NCI-H1436 (cell line): ENCODE measurements at places on chromosomes 3 and 15.

GRCh38 chr3:110881069-110881468 is 190.5 kb upstream of the NECTIN3 start:
- peak; percentile 87 for DNase-seq

DNA sequence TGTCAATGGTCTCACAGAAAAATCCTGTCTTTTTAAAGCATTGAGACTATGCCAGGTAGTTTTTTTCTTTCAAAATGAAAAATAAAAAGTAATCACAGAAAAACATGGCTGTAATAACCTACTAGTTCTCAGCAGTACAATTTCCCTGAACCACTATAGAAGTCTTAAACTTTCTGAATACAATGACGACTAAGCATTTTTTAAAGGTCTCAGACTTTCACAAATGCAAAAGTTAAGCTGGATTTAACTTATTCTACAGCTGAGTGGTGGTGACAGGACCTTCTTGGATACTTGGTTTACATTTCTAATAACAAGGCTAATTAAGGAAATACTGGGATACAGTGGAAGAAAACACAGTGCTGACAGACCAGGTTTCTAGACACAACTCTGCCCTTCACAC is 81.8 kb downstream of the CBLB start:
- no peak for DNase-seq

DNA sequence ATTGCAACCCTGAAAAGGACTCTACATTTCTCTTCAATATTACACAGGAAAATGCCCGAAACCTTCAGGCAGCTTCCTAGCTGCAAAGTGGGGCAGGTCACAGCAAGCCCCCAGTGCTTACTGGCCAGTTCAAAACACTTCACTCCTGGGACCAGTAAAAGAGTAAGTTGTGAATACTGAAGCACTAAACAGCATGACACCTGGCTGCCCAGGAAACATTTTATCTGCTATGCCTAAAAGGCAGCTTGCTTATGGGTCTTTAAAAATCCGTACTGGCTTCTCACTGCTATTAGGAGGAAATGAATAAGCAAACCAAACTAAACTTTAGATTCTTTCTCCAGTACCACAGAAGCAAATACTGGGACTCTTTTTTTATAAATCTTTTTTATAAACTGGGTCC is 457.9 kb upstream of the ALCAM start:
- DNase-seq = peak; percentile 13

- DNase-seq = no peak
These were observed 46.0 kb downstream of the TEX9 start for GRCh38 chr15:56411122-56411749.

- DNase-seq = no peak
These were observed 482.7 kb upstream of the PDZRN3 start for GRCh38 chr3:74107451-74107850.

DNA sequence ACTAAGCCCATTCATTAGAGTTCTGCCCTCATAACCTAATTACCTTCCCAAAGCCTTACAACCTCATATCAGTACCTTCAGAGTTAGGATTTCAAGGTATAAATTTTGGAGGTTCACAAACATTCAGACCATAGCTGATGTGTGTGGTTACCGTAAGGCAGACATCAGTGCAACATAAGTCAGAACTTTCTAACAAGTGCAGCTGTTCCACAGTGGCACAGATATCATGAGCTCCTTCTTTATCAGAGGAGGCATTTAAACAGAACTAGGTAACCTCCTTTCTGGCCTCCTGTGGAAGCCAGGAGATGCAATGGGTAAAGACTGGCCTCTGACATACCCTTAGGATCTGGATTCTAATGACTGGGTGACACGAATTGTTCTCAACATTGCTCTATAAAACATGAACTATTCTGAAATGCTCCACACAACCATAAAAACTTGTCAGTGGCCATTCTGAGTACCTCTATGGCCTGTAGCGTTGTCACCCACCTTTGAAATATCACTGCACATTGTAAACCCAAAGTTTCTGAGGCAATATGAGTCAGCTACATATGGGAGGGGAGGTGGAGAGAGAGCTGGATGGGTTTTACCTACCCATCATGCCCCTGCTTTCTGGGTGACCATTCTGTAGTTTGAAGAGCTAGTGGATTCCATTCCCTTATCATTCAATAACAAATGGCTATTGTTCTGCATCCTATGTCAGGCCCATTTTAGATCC is 546.0 kb upstream of the TBL1XR1 start:
- no peak for DNase-seq

- DNase-seq = no peak
These were observed 100.8 kb upstream of the ALDH1A3 start for GRCh38 chr15:100778831-100779288.

- no peak for DNase-seq
These were observed 46.5 kb upstream of the ICE2 start for GRCh38 chr15:60525341-60526039.

DNA sequence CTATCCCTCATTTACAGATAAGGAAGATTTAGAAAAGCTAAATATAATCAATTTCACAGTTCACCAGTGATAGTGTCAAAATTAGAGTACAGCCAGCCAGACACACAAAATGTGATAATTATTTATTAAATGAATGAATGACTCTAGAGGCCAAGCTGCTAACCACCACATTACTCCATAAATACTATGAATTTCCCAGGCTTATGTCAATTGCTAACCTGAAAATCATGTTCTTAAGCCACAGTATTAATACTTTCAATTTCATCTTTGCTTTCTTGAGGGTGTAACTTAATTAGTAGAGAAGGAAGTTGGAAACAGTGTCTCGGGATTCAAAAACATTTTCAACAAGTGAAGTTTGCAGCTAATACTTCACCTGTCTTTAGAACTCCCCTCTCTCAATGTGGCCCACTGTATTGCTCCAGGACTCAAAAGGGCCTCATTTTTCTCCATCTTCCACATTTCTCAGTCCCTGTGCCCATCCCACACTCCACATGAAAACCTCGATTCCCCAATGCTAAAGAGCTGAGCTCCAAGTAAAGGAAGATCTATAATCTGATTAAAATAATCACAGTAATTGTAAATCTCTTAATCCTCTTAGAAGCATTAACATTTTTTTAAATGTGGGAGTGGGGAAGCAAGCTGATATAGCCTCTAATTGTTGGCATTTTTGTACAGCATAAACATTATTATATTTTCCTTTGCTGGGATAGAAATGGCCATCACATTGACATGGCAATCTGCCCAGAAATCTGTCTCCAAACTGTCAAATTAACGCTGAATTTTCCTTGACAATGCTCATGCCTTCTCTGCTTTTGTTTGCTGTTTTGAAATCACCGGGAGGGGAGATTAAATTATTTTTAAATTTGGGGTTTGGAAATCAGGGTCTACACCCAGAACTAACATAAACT is 765.1 kb downstream of the ROBO1 start:
- DNase-seq = no peak

GRCh38 chr15:32959077-32959476 is 235.4 kb downstream of the FMN1 start:
- DNase-seq = no peak

DNA sequence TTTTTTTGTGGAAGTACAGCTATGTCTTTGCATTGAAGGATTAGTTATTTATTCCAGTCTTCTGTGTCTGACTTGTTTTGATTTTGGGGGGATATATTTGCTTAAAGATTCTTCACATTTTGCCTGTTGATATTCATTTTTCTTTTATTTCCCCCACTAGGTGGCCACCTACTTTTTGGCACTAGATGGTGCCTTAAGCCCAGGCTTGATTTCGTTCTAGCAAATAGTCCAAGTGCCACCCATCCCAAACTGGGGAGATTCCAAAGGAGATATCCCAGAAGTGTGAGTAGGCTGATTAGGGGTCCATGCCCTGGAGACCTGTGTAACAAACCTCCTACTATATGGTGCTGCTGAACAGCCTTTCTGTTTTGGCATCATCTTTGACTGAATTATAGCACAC is 80.0 kb upstream of the SPATA16 start:
- no peak for DNase-seq

- DNase-seq = no peak
These were observed 10.5 kb downstream of the C3orf62 start for GRCh38 chr3:49266410-49267095.

- no peak for DNase-seq
These were observed 319.8 kb upstream of the LRRFIP2 start for GRCh38 chr3:37494216-37494615.

DNA sequence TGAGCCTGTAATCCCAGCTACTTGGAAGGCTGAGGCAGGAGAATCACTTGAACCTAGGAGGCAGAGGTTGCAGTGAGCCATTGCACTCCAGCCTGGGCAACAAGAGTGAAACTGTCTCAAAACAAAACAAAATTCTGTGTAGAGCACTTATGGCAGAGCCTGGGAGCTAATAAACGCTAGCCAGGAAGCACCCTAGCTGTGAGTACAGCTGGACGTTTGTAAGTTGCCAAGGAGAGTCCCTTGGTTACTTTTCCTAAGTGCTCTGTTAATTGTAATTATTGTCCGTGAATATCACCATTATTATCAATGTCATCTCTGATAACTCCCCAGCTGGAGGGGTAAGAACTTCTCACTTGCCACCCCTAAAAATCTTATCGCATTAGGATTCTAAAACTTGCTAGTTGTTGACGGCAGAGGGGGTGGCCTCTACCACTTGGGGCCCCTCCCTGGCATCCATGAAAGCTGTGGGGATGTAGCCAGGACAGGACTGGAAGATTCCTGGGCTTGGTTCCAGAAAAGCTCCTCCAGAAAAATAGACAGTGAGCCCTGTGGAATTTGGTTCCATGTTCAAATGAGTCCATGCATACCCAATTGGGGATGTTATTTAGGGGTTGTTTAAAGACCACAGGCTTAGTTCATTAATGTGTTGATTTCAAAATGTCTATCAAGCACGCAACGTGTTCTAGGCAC is 9.9 kb upstream of the KLHL25 start:
- no peak for DNase-seq

- no peak for DNase-seq
These were observed 33.3 kb downstream of the CA12 start for GRCh38 chr15:63348392-63348791.

DNA sequence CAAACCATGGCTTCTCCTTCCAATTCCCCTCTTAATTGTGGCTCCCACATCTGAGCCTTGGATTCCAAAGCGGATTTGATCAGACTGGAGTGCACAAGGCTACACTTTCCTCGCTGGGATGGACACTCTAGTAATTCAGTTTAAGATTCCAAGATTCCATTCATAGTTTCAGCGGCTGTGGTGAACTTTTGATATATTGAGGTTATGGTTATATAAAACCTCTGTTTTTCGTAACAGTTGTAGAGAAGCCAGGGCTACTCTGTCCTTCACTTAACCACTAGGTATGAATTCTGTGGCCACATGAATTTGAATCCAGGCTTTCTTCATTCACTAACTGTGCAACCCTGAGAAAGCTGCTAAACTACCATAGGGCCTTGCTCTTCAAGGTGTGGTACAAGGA is 67.9 kb upstream of the KY start:
- DNase-seq = no peak

GRCh38 chr3:7272203-7272602 is 411.3 kb downstream of the GRM7 start:
- no peak for DNase-seq

GRCh38 chr3:168155303-168155702 is 59.6 kb upstream of the GOLIM4 start:
- DNase-seq = no peak

DNA sequence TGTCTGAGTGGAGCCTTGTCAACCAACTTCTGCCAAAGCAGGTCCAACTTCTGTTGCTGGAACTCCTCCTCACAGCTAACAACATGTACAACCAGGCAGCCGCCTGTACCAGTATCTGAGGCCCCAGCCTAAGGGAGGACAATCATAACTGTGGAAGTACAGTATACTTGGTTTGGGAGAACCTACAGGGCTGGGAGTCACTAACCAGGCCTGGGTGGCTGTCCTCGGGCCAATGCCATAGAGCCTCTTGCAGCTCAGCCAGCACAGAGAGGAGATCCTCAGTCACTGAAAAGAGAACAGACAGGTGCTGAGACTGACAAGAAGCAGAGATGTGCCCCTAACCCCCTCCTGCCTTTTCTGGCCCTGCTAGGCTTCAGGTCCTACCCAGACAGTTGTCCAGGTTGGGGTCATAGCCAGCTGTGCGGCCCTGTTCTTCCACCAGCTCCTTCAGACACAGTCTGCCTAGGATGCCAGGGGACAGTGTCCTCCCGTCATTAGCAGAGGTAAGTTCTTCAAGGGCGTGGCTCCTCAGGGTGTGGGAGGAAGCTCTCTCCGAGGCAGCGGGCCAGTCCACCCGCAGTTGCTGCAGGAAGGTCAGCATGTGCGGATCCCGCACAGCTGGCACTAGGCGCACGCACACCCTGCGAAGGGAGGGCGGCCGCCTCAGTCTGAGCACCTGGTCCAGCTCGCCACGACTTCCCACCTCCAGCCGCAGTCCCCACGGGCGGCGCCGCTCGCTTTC is 980 bp downstream of the DALRD3 start:
- DNase-seq = no peak

GRCh38 chr3:10725067-10725466 is 91.0 kb upstream of the SLC6A11 start:
- no peak for DNase-seq

GRCh38 chr15:52183562-52184173 is 7.5 kb downstream of the GNB5 start:
- DNase-seq = no peak

DNA sequence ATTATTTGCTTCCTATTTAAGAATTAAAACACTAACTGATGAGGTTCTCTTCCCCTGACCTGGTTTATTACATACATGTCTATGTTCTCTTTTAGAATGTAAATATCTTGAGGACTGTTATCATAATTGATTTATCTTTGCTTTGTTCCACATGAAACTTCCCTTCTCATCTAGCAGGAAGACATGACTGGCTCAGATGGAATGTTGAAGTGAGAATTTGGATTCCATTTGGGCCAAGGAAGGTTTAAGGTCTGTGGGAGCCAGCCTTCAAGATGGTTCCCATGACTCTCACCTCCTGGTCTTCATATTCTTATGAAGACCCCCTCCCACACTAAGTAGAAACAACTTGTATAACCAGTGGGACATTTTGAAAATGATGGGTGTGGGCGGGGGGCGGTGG is 222.2 kb upstream of the GADL1 start:
- no peak for DNase-seq

GRCh38 chr3:167330993-167331785 is 48.9 kb downstream of the ZBBX start:
- DNase-seq = no peak

GRCh38 chr15:89416339-89417183 is 79.8 kb downstream of the RHCG start:
- DNase-seq = peak; percentile 73

DNA sequence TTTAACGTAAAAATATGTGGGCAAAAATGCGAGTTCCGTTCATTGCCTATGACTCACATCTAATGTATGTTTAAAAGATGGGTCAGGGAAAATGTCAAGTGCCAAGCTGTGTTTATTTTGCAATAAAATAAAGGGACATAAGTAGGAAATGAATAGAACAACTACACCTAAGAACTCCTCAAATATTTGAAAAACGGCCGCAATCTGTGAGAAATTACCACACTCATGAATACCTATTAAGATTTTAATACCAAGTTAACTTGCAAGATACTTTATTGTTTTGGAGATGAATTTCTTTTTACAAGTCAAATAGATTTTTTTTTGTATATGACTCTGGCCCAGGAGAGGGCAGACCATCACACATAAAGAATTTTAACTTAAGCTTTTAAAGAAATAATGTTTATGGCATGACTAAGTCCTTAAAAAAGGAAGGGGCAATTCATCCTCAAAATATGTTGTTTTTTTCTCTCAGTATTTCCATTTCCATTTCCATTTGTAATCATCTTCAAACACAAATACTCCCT is 152.7 kb downstream of the SUCNR1 start:
- DNase-seq = no peak
